Endodermal cell (in vitro differentiated cells): ENCODE measurements at places on chromosomes 16 and 17. TPM values are rescaled to one million over a fixed set of nuclear protein-coding genes. Genes with fewer than 3 reads are reported as not detected.

DNA sequence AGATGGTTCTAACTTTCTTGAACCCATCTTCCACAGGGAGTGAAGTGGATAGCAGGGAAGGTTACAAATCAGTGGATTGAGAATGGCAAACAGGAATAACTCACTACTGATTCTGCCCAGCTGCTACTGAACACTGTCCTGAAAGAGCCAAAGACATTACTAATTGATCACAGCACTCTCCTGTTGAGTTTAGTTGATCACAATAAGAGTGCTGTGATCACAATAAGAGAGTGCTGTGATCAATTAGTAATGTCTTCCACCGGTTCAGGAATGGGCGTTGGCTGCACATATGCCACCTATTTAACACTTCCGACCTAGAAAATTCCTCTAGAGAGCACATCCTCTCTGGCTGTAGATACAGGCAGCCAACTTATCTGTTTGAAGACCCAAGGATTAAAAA, 11.4 kb downstream of the CFAP97D1 start:
- peak; percentile 70 for DNase-seq

DNA sequence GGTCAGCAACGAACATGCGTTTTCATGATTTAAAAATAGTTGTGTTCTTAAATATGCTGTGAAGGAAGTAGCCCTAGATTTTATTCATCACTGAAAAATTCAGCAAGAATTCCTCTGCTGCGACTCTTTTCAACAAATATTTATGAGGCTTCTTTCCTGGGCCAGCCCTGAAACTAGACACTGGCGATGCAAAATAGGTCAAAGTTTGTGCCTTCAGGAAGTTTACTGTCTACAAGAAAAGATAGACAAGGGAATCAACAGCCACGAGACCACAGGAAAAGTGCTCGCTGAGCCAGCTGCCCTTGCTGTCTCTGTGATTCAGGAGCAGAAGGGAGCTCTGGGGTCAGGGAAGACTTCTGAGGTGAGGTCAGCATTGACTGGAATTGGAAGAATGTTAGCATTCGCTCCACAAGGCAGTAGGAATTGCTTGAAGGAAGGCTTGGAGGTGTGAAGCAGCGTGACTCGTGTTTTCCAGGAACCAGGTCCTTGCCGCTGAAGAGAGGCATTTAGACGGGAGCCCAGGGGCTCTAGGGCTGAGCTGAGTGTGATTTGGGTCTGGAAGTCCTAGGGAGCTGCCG, 1.9 kb upstream of the RPL26 start:
- DNase-seq = peak; percentile 95

GRCh38 chr16:55809851-55810250, 23.0 kb downstream of the CES1 start:
- DNase-seq = no peak

DNA sequence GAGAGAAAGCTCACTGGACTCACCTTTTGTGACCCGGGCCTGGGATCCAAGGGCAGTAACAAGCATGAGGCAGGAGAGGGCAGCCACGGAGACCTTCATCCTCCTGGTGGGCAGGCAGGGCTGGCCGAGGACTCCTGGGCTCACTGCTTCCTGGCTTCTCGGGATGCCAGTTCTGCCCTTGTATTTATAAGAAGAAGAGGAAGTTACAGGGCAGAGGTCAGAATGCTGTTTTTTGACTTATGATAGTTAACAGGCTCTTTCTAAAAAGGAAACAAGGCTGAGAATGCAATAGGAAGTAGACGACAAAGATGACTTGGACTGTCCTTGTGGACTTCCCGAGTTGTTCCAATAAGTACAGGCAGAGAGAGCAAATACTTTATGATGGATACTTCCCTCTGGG, at the start of gene CCL23:
Gene CCL23 (minus strand): TSS at position 174 of the 400 bp plus-strand sequence. CDS start 75 bp downstream, at position 99.
- DNase-seq = peak; percentile 47

GRCh38 chr16:3187798-3188674, at the start of gene OR1F1:
Gene OR1F1, plus strand, starts transcription at chr16:3188204.
- peak; percentile 88 for DNase-seq

GRCh38 chr16:66278604-66279262, 87.8 kb upstream of the CDH5 start:
- peak; percentile 52 for DNase-seq

- DNase-seq = no peak
These were observed 8.2 kb upstream of the CMIP start for GRCh38 chr16:81436386-81436785.

DNA sequence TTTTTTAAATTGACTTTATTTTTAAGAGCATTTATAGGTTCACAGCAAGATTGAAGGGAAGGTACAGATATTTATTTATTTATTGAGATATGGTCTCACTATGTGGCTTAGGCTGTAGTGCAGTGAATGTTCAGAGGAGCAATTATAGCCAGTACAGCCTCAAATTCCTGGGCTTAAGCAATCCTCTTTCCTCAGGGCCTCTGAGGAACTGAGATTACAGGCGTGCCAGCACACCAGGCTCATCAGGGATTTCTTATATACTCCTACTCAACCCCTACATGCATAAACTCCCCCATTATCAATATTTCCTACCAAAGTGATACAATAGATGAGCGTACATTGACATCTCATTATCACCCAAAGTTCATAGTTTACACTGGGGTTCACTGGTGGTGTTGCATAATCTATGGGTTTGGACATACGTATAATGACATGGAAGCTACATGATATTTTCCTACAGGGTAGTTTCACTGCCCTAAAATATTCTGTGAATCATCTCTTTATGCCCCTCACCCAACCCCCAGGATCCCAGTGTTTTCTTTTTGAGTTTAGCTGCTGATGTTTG, 33.5 kb downstream of the HS3ST3B1 start:
- no peak for DNase-seq

- DNase-seq = no peak
These were observed 701 bp upstream of the MRC2 start for GRCh38 chr17:62626719-62627218.

DNA sequence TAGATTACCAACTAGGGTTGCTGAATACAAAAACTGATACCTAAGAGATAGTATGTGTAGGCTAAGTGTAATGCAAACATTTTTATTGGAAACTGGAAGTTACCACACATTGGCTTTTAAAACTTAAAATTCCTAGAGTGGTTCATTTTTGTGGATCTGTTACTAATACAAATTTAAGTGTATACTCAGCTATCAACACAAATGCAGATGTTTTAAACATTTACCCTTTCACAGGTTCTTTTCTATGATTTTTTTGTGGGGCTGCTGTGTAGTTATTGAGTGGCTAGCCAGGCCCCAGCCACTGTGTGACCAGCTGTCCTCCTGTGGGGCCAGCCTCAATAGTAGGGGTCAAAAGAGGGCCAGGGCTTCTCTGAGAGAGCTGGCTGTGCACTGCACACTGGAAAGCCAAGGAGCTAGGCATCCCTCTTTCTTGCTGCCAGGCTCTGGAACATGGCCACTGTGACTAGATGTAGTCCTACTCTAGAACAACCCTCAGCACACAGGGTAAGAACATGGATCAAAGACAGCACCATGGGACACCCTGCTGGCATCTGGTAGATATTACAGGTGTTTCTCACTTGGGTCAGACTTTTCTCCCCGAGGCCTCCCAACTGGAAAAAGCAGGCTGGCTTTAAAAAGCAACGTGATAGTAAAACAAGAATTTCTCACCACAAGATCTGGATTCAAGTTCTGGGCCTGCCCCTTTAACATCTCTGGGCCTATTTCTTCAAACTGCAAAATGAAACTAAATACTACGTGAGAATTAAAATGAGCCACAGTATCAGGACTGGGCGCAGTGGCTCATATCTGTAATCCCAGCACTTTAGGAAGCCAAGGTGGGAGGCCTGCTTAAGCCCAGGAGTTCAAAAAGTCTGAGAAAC, 7.3 kb upstream of the VEZF1 start:
- DNase-seq = peak; percentile 91

DNA sequence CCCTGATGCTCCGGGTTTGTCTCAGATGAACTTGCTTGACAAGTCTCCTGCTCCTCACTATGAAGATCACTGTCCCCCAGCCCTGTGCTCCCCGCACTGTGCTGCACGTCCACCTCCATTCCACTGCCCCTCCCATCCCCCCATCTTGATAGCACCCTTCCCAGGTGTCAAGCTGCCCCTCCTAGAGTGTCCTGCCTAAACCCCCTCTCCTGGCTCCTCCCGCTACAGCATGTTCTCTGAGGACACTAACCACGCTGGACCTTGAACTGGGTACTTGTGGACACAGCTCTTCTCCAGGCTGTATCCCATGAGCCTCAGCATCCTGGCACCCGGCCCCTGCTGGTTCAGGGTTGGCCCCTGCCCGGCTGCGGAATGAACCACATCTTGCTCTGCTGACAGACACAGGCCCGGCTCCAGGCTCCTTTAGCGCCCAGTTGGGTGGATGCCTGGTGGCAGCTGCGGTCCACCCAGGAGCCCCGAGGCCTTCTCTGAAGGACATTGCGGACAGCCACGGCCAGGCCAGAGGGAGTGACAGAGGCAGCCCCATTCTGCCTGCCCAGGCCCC, 18.5 kb downstream of the DEXI start:
- DNase-seq = no peak

GRCh38 chr16:5321930-5322329, 224.3 kb upstream of the EEF2KMT start:
- DNase-seq = no peak

DNA sequence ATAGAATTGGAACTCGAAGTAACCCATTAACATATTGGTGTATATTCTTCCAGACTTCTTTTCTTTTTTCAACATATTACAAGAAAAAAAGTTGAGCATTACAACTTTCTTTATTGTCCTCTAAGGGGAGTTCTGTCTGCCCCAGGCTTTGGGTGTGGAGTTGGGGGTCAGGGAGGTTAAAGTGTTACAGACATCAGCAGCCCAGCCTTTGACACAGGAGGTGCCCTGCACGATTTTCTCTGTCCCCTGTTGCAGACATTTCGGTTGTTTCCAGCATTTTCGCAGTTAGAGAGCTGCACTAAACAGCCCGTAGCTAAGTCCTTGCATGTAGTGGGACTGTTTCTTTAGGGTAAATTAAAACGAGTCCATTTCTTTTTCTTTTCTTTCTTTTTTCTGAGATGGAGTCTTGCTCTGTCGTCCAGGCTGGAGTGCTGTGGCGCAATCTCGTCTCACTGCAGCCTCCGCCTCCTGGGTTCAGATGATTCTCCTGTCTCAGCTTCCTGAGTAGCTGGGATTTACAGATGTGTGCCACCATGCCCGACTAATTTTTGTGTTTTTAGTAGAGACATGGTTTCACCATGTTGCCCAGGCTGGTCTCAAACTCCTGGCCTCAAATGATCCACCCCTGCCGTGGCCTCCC, 13.4 kb upstream of the ADCY7 start:
- DNase-seq = peak; percentile 16

DNA sequence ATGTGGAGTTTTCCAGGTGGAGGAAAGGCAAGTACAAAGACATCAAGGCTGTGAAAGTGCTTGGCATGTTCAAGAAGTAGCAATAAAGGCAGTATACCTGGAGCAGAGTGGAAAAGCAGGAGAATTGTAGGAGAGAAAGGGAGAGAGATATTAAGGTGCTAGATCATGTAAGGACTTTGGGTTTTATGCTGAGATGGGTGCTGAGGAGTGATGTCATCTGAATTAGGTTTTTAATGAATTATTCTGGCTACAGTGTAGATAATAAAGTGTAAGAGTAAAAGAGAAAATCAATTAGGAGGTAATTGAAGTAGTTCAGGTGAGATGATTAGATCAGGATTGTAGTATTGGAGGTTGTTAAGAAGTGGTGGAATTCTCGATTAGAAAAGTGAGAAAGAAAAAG, 34.0 kb downstream of the NFAT5 start:
- no peak for DNase-seq

DNA sequence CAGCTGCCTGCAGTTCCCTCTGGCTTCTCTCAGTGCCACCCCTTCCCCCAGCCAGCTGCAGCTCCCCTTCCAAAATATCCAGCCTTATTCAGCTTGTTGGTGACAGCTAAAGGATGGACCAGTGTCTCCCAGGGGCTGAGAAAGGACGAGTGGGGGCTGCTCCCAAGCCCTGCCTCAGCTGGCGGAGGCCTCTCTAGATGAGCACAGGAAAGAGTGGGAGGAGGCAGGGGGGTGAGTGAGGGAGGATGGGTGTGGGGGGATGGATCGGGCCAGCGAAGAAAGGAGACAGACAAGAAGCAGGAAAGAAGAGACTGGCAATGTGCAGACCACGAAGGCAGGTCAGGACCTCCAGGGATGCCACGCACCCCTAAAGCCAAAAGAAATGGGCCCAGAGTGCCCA, 17.5 kb downstream of the PIPOX start:
- DNase-seq = no peak

GRCh38 chr17:41544491-41544892, 16.4 kb upstream of the KRT19 start:
- DNase-seq = peak; percentile 71

- no peak for DNase-seq
These were observed 24.4 kb downstream of the SCNN1G start for GRCh38 chr16:23206986-23207385.

DNA sequence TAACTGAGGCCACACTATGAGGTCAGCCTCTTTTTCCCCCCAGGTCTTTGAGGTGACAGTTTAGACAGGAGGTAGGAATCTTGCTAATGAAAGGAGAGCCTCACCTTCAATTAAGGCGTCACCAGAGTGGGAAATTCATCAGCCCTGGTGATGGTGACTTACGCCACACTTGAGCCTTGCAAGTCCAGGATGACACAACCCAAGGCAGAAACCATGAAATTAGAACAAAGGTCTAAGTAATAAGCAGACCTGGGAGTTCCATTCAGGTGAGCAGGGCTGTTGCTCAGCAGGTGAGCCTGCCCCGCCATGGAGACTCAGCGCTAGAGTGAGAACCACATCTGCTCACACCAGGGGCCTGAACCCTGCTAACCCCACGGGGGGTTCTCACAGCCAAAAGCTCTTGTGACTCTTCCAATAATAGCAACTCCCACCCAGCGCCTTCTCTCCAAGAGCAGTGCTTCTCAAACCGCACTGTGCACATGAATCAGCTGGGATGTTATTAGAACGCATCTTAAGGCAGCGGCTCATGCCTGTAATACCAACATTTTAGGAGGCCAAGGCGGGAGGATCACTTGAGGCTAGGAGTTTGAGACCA, 28.7 kb upstream of the KIFC3 start:
- no peak for DNase-seq

GRCh38 chr16:19348578-19349315, 63.2 kb downstream of the CLEC19A start:
- DNase-seq = peak; percentile 90

DNA sequence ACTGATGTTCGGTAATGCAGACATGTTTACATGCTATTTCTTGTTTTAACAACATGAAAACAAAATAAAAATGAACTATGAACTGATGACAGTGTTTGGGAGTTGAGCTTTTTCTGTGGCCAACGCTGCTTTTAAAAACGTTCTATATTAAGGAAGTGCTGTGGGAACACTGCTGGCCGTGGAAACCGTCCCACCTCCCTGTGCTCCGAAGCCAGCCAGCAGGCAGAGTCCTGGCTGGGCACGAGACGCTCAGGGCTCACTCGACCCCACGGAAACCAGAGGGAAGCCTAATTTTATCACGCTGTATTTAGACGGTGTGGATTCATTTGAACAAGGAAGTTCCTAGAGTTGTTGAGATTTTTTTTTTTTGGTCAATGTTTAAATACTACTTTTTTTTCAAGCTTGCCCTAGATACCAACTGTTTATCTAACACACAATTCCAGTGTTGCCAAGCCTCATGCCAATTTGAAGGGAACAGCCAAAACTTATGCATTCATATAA, 25.8 kb downstream of the ADCY9 start:
- DNase-seq = no peak

Gene RAPGEFL1
- total RNA-seq = 14.3 and 20.8 TPM in 2 replicates

Gene GOT2
- 81.1 to 136 TPM (median 128 TPM) in 3 replicates for total RNA-seq

Gene DNAI2
- total RNA-seq = not detected in 2 replicates

Gene CDH15
- 0.13 to 0.38 TPM (median 0.15 TPM) in 3 replicates for total RNA-seq

Gene G6PC3
- total RNA-seq = 88.8 and 92.6 TPM in 2 replicates

Gene PTGES3L
- 4.6 to 9.4 TPM (median 6.2 TPM) in 3 replicates for total RNA-seq

Gene PPM1D
- 7.5 to 9.4 TPM (median 9.0 TPM) in 3 replicates for total RNA-seq

Gene ZG16
- total RNA-seq = not detected in 2 replicates

Gene EZH1
- total RNA-seq = 27.2 to 36.8 TPM (median 27.4 TPM) in 3 replicates

Gene TBC1D3K
- not detected in 2 replicates for total RNA-seq

Gene ALOX12
- total RNA-seq = 0.31 to 0.46 TPM (median 0.40 TPM) in 3 replicates

Gene TPSD1
- total RNA-seq = not detected in 3 replicates
